GM19239 (cell line): ENCODE measurements at places on chromosomes 2 and 18.

DNA sequence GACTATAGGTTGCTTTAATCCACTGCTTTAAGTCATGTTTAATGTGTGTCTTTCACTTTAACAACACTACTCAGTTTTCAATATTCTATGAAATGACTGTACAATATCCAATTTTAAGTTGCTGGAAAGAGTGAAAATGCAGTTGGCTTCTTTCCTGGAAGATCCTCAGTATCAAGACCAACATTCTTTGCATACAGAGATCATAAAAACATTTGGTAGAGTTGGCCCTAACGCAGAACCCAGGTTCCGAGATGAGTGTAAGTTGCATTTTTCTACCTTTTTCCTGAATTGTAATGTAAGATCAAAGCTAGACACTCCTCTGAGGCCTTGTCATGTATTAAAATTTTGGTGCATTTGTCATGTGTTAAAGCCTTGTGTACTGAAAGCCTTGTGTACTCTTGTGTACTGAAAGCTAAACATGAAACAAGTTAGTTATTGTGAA is 42.9 kb upstream of the TNFRSF11A start:
- DNase-seq, result no peak

GRCh38 chr2:45938649-45939511 is 287.4 kb downstream of the PRKCE start:
- no peak for DNase-seq

GRCh38 chr2:22855761-22856184 is 529.2 kb upstream of the KLHL29 start:
- DNase-seq, result no peak

GRCh38 chr2:197297772-197298318 is 12.7 kb downstream of the ANKRD44 start:
- DNase-seq, result no peak
